ENCODE measurements at places on chromosomes 16 and 17.

- no peak for DNase-seq
Measured at GRCh38 chr16:72821185-72821950, 226.6 kb downstream of the ZFHX3 start.

DNA sequence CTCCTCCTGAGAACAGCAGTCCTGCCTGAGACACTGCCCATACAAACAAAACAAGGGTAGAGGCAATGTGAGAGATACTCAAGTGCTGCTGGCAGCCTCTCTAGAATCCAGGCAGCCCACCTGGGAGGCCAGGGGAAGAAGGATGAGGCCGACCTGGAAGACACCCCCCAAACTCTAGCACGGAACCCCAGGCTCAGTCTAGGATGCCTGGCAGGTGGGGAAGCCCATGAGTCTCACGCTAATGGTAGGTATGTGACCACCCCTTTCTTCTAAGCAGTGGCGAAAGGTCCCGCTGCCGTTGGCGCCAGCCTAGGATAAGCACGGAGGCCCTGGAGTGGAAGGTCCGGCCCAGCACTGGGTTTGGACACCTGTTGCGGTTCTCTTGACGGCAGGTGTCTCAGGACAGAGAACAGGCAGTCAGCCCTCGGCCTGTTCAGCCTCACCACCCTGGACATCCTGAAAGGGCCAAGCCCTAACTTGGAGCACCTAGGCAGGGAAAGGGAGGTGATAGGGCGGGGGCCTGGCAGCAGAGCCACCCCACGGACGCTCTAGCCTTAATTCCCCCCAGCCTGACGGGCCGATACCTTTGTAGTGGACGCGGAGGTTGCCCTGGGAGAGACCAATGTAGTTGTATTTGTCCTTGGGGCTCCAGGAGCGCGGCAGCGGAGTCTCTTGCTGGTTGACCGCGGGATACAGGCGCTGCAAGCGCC is 487 bp downstream of the RANBP10 start:
- no peak for DNase-seq

DNA sequence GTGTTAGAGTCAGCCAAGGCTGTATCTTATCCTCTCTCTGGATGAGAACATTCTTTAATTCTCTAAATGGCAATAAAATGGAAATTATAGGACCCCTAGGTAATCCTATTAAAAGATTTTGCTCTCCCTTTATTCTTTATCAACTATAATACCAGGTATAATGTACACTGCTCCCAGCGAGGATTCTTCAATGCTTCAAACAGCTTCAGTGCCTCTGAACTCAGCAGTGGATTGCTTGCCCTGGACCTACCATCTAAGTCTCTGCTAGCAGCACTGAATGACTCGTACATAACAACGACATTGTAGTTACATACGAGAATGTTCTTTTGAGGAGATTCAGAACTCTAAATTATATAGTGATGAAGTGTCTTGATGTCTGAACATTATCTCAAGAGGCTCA is 3.7 kb upstream of the OR3A2 start:
- no peak for DNase-seq

GRCh38 chr17:42017866-42018200 is 594 bp upstream of the DNAJC7 start:
- DNase-seq, result no peak

- DNase-seq, result no peak
Measured at GRCh38 chr17:21211825-21212479, 2.0 kb downstream of the TMEM11 start.

DNA sequence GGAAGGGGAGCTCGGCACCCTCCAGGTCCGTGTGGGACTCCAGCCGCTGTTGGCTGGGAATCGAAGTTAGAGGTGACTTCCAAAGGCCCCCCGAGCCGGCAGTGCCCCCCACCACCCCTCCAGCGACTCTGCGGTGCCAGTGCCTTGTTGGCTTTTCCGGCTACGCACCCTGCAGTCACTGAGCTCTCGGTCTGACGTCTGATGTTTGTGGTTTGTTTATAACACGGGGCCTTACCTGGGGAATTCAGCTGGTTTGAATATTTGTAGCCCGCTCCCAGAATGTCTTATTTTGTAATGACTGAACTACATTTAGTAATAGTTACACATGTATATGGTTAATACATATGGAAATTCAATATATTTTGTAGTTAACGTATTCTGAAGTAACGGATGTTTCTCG is 7.1 kb upstream of the BAIAP3 start:
- DNase-seq, result no peak

- no peak for DNase-seq
Measured at GRCh38 chr16:11032000-11032921, 87.9 kb downstream of the CLEC16A start.

GRCh38 chr16:73369851-73370250 is 321.9 kb upstream of the ZFHX3 start:
- DNase-seq, result no peak

GRCh38 chr17:1446201-1446600 is 9.8 kb downstream of the CRK start:
- no peak for DNase-seq

DNA sequence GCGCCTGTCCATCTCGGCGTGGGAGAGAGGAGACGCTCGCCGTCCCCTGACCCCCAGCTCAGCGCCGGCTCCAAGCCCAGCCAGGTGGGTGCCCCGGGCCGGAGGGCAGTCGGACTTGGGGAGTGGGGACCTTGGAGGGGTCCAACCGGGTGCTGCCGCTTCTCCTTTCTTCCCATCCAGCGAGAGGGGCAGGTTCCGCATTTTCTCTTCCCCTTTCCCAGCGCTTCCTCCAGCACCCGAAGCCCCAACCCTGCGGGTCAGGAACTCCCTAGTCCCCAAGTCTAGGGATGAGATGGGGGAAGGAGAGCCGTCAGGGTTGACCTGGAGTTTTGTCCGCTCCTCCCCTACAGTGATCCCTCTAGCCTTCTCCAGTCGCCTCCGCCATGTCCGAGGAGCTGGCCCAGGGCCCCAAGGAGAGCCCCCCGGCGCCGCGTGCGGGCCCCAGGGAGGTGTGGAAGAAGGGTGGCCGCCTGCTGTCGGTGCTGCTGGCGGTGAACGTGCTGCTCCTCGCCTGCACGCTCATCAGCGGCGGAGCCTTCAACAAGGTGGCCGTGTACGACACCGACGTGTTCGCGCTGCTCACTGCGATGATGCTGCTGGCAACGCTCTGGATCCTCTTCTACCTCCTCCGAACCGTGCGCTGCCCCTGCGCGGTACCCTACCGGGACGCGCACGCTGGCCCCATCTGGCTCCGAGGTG is at the start of gene OTOP2:
Gene OTOP2, plus strand, starts transcription at position 24 of the 699 bp plus-strand sequence. Its CDS starts 360 bp downstream, at position 384.
- DNase-seq, result no peak

DNA sequence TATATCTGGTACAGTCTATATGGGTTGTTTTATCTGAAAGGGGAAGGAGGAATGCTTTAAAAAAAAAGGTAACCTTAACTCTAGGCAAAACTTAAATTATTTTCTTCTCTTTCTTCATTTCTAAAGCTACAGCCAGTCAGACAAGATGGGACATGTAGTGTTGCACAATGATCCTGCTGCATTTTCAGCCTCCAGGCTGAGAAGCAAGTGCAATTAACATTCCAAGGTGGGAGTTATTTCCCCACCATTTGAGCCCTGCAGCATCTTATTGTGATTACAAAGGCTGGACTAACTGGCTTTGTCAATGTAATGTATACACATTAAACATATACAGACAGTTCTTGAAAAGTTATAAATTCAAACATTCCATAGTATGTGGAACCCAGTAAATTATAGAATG is 22.6 kb upstream of the NF1 start:
- DNase-seq, result no peak

GRCh38 chr17:8518326-8518725 is 82.6 kb downstream of the NDEL1 start:
- no peak for DNase-seq

GRCh38 chr17:75694536-75694935 is 26.7 kb upstream of the ITGB4 start:
- DNase-seq, result no peak

- no peak for DNase-seq
Measured at GRCh38 chr16:23371368-23371767, 69.3 kb downstream of the SCNN1B start.

- no peak for DNase-seq
Measured at GRCh38 chr16:84724606-84725309, 25.0 kb downstream of the USP10 start.

- no peak for DNase-seq
Measured at GRCh38 chr17:52604105-52604504, 445.6 kb upstream of the CA10 start.

DNA sequence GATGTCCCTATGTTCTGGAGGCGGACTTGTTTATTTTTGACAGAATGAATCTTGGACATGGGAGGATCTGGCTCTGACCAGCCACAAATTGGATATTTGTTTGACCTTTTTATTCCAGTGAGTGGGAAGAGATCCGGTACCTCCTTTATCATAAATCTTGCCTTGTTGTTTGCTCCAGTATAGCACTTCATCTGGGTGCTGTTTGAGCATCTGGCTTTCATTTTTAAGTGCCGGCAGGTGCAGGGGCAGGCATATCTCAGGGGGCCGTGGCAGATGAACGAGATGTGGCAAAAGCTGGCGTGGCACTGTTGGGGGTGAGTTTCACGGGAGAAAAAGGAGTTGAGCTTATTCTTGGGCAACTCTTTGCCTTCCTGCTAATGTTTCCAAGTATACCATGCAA is 37.8 kb downstream of the MSI2 start:
- no peak for DNase-seq

DNA sequence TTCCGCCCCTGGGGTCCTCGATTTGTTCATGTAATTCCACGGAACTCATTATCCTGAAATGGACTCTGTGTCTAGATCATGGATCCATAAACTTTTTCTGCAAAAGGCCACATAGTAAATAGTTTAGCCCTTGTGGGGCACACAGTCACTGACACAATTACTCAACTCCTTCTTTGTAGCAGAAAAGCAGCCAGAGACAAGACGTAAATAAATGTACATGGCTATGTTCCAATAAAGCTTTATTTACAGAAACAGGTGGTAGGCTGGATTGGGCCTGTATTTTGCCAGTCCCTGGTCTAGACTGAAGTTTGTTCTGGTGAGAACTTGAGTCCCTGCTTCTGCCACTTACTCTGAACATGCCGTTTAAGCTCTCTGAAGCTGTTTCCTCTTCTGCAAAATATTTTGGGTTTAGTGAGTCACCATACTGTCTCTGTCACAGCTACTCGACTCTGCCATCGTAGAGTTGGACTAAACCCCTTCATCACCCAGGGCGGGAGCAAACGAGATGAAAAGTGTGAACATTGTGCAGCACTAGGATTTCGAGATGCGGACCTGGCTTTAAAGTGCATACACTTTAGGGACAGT is 61.9 kb upstream of the FOXF1 start:
- DNase-seq, result no peak

DNA sequence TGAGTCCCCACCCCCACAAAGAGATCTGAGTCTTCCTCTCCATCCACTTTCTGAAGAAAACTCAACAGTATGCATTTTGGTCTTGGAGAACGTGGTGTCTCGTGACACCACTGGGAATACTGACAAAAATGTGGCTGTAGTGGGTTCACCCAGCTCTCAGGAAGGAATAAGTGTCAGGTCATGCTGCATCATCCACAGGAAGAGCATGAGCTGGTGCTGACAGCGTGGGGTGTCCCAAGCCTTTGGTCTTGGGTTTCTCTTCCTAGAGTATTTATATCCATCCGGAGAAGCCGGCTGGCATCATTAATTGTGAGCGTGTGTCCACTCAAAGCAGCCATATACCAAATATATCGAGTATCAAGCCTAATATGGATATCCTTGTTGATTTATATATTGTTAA is 55.9 kb downstream of the C17orf67 start:
- DNase-seq, result no peak

DNA sequence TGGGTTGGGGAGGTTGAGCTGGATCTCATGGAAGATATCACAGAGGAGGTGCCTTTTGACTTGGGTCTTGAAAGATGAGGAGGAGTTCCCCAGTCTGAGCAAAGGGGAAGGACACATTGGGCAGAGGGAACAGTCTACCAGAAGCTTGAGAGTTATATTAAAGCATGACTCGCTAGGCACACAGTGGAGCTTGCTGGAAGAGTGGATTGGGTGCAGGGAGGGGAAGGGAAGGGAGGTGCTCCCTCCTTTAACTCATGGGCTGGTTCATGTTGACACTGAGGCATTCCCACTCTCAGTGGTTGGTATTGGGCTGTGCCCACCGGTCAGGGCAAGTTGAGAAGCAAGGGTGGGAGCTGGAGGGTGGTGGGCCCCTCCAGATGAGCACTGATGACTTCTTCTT is 5.9 kb downstream of the TMEM98 start:
- DNase-seq, result no peak

DNA sequence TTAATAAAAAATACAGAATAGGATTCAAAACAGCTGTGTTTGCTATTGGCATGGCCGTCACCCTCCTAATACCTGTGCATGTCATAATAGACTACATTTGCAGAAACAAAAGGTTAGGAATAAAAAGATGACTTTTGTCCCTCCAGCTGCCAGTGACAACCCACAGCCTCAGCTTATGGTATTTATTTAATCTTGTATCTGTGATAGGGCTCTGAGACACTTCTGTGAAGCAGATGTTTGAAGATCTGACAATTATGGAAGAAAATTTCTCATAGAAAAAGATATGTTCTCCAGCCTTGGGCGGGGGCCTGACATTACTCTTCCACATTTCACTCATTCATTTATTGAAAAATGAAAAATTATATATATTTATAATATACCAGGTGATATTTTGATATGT is 62.2 kb downstream of the PITPNC1 start:
- DNase-seq, result no peak

GRCh38 chr17:31674717-31675349 is 184.2 kb downstream of the COPRS start:
- no peak for DNase-seq

DNA sequence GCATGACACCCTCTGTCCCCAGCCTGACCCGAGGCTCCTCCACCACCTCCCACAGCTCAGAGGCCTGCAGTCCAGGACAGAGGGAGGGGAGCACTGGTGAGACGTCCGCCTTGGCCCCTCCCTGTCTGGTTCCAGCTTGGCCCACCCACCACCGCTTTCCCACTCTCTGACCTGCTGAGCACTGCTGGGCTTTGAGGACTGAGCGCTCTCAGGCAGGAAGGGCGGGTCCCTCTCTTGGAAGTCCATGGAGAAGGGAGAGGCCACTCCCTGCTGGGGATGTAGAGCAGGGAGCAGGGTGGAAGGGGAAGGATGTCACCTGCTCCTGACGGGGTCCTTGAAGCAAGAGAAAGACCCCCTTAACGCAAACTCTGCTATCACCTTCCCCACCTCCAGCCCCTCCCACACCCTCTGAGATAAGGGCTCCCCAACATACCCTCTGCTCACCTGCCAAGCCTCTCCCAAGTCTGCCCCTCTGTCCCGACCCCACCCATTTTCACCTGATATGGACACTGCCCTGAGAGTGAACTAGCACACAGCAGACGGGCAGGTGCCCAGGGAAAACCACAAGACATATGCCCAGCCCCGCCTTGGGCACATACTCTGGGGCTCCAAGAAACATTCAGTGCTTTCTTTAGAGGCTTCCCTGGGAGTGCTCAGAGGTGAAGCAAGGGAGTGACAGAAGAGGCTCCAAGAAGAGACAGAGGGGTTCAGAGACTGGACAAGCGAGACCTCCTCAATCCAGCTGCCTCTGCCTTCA is 1.4 kb downstream of the OSBPL7 start:
- no peak for DNase-seq

Data from NCI-H460 (cell line).